ENCODE measurements at places on chromosomes 2 and 18.

DNA sequence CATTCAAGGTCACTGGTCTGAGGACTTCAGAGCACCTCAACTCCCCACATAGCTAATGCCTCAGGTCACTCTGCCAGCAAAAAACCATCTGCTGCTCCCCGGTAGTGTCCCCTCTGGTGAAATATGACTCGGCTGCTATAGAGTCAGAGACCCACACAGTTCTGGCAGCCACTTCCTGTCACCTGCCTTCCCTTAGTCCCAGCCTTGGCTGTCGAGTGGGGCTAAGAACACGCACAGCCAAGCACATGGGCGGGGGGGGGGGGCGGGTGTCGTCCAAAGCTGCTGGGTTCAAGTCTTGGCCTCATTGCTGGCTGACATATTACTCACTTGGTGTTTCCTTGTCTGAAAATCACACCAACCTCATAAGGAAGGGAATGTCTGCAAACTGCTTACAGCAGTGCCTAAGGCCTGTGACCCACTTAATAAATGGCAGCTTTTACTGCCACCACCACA lies 37.5 kb downstream of the POLR1A start:
- no peak for DNase-seq

GRCh38 chr2:105935063-105935462 lies 190.4 kb downstream of the NCK2 start:
- DNase-seq = no peak

DNA sequence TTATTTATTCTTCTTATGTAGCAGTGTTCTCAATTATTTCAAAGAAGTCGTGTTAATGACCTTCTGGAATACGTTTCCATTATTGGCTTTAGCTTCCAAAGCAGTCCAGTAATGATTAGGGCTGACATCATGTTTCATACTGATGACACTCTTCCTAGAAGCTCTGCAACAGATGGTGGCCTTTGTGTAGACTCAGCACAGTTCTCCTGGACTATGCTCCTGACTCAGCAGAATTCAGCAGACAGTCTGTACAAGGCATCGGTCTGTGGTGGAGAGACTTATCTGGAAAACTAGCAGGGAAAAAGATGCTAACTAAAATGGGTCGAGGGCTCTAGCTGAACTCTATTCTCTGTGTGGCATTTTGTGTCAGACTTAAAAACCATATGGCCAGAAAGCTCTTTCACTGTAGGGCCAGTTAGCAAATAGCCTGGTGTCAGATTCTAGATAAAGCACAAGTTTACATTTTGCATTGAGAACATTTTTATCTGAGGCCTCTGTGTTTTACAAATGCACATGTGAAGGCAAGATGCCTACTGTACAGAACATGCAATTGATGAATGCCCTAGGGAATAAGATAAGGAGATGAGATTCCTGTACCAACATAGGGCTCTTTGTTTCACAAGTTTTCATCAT lies 35.1 kb downstream of the GULP1 start:
- no peak for DNase-seq

- no peak for DNase-seq
Observed at GRCh38 chr2:86825693-86826381, 35.1 kb upstream of the CD8A start.

DNA sequence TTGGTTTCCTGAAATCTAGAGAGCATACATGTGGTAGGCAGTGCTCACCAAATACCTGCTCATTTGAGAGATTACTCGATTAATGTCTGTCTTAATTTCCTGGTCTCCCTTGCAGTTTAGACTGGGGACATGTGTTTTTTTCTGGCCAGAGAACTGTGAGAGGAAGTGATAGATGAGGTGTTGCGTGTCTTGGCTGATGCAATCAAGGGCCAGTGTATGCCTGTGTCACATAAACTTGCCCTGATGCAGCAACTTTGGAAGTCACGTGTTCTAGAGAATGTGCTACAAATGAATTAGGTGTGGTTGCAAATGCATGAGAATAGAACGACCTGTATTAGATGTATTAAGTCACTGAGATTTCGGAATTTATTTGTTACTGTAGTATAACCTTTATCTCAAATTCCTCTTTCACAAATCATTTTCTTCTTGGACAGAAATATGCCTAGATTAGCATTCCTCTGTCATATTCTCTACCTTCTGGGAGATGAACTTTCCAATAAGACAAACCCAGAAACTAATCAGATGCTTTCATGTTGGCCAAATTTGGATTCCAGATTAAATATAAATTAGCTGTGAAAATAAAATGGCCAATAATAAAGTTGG lies 9.9 kb upstream of the IL1A start:
- DNase-seq = peak; percentile 20
